ENCODE measurements at places on chromosomes 2 and 18.

DNA sequence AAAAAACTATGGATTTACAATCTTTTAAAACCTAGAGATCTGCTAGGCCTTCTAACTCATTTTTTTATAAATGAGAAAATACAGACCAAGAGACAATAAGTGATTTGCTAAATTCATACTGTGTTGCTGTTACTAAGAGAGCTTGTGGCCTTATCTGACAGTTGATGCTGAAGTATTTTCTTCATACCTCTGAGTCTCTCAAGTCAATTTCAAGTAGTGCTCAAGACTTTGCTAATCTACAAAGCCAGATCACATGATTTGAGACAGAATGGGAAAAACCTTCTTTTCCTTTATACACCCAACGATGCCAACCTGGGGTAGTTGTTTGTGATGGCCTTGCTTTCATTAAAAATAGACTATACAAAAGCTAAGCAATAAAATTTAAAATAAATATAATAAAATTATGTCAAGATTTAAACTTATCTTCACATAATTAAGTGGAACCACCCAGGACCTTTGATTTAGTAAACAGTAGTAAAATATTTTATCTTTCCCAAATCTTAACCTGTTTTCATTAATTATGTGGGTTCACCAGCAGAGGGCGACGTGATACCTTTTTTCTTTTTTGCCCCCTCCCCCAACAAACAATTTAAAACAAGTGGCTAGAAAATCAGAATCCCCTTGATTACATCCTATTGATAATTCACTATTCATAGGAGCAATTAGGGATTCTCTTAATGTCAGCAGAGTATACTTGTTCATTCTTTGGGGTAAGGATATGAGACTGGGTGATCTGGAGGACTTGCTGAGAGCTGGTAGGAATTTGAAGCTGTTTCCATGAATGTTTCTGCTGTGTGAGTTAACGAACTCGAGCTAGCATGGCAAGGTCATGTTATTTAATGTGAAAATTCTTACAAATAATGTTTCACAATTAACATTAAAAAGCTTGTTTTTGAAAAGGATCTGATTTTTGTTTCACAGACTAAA, 49.6 kb upstream of the SLC5A7 start:
- H3K27me3 ChIP-seq: no peaks in the 10 kb centered on the region
- H3K36me3 ChIP-seq: no peaks in the 10 kb centered on the region
- no peaks in the 10 kb centered on the region for H3K4me1 ChIP-seq
- no peak overlapping the region for H3K27ac ChIP-seq

- no peaks in the 10 kb centered on the region for H3K27me3 ChIP-seq
- H3K4me1 ChIP-seq: no peaks in the 10 kb centered on the region
- H3K4me3 ChIP-seq: no peak overlapping the region
- no peak overlapping the region for H3K27ac ChIP-seq
- no peaks in the 10 kb centered on the region for H3K36me3 ChIP-seq
Measured at GRCh38 chr18:79504034-79504433, 108.3 kb downstream of the NFATC1 start.

DNA sequence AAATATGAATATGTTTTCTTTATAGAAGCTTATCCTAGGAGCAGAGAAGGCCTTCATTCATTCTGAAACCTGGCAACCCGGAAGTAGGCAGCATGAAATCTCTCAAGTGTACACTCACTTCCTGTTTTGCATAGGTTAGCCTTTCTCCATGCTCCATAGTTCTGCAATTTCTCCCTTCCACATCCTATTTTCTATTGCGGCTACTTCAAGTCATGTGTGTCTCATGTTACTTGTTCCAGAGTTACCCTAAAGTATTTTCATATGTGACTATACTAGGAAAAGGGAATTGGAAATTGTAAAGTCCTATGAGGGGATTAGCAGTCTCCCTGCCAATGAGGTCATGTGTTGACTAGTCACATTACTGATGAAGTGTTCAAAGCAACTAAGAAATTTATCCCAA, 320.6 kb downstream of the NCKAP5 start:
- no peak overlapping the region for H3K4me3 ChIP-seq
- no peaks in the 10 kb centered on the region for H3K27me3 ChIP-seq
- H3K36me3 ChIP-seq: no peaks in the 10 kb centered on the region
- H3K4me1 ChIP-seq: no peaks in the 10 kb centered on the region

DNA sequence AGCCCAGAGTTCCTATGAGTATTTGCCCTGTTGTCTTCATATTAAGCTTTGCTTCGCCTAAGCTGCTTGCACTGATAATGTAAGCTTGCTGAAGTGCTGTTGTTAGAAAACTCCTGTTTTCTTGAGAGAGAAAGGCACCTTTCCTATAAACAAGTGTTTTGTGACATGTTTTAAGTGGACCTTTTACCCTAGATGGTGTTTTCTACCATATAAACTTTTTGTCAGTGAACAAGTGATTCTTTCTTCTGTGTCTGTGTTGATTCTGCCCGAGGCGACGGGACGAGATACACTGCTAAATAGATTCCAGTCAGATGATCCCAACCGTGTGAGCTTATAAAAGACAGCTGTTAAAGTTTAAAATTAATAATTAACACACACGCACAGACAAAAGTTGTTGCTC, 24.1 kb downstream of the CABLES1 start:
- H3K27me3 ChIP-seq: no peaks in the 10 kb centered on the region
- peaks cover 1% of the 10 kb centered on the region for H3K36me3 ChIP-seq
- H3K4me1 ChIP-seq: peaks cover 10% of the 10 kb centered on the region
- no peak for DNase-seq
- H3K27ac ChIP-seq: no peak overlapping the region

DNA sequence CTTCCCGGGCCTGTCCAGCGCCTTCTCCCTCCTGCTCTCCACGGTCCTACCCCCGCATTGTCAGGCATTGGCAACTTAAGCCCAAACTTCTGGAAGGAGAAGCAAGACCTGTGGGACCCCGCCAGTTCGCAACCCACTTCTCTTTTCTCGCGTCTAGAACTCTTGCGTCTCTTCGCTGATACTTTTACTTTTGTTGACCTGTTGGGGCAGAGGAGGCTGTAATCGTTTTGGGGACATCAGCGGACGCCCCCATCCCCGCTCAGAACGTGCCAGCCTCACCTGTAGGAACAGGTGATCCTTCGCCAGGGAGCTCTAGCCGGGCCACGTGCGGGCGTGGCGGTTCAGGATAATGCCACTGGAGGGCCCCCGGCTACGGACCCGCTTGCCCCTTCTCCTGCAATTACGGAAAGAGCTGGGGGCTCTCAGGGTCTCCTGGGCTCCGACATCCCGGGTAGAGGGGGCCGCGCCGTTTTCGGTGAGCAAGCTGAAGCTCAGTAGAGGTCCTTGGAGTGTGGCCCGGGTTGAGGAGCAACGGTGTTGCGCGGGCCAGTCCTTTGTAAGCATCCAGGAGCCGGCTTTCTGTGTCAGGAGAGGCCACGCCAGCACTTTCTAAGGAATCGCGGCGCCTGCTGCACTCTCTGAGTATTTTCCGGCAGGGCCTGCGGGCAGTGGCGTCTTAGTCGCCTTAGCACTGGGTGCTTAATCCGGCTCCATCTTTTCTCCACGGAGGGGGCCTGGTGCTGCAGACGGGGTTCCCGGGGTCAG, 1.6 kb downstream of the MTCL1 start:
- no peaks in the 10 kb centered on the region for H3K27me3 ChIP-seq
- peaks cover 17% of the 10 kb centered on the region for H3K4me1 ChIP-seq
- peak overlapping the region; percentile 67 for H3K4me3 ChIP-seq

- no peaks in the 10 kb centered on the region for H3K27me3 ChIP-seq
- peaks cover 10% of the 10 kb centered on the region for H3K4me1 ChIP-seq
- peak overlapping the region; percentile 85 for H3K27ac ChIP-seq
- no peak overlapping the region for H3K4me3 ChIP-seq
Measured at GRCh38 chr2:20093263-20094141, 42.1 kb upstream of the LAPTM4A start.

DNA sequence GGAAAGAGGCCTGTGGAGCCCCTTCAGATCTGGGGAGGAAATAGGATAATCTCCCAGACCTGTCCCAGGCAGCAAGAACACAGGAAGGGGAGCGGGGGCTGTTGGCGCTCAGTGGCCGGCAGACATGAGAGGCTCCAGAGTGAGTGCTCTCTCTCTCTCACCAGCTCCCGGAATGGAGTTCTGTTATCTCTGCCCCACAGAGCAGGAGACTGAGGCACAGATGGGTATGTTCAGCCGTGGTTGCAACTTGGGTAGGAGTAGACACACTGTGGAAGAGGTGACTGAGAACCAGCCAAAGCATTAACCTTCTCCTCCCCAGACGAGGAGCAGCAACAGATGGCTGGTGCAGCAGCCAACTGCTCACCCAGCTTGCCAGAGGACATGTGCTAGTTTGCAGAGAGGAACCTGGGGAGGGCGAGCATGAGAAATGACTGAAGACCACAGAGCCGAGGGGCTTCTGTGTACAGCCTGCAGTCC, 82.0 kb downstream of the NRP2 start:
- no peaks in the 10 kb centered on the region for H3K36me3 ChIP-seq
- H3K4me3 ChIP-seq: no peak overlapping the region
- H3K27me3 ChIP-seq: no peaks in the 10 kb centered on the region
- peaks cover 6% of the 10 kb centered on the region for H3K4me1 ChIP-seq
- H3K27ac ChIP-seq: no peak overlapping the region

- no peaks in the 10 kb centered on the region for H3K36me3 ChIP-seq
- no peak overlapping the region for H3K4me3 ChIP-seq
- H3K4me1 ChIP-seq: peaks cover 33% of the 10 kb centered on the region
Measured at GRCh38 chr2:11387100-11387390, 42.6 kb upstream of the ROCK2 start.

GRCh38 chr2:156883804-156884203, 373.7 kb upstream of the GALNT5 start:
- H3K4me3 ChIP-seq: no peak overlapping the region
- no peaks in the 10 kb centered on the region for H3K4me1 ChIP-seq
- H3K27ac ChIP-seq: no peak overlapping the region
- H3K36me3 ChIP-seq: no peaks in the 10 kb centered on the region
- H3K27me3 ChIP-seq: no peaks in the 10 kb centered on the region

GRCh38 chr2:219245899-219246230, 586 bp downstream of the STK16 start:
- peak overlapping the region; percentile 90 for H3K27ac ChIP-seq
- no peak for DNase-seq
- no peaks in the 10 kb centered on the region for H3K27me3 ChIP-seq
- H3K4me1 ChIP-seq: peaks cover 33% of the 10 kb centered on the region
- no peaks in the 10 kb centered on the region for H3K36me3 ChIP-seq
- peak overlapping the region; percentile 73 for H3K4me3 ChIP-seq

GRCh38 chr2:224894356-224894755, 147.9 kb downstream of the DOCK10 start:
- no peaks in the 10 kb centered on the region for H3K4me1 ChIP-seq
- H3K36me3 ChIP-seq: no peaks in the 10 kb centered on the region
- no peak overlapping the region for H3K4me3 ChIP-seq
- H3K27ac ChIP-seq: no peak overlapping the region
- H3K27me3 ChIP-seq: no peaks in the 10 kb centered on the region

DNA sequence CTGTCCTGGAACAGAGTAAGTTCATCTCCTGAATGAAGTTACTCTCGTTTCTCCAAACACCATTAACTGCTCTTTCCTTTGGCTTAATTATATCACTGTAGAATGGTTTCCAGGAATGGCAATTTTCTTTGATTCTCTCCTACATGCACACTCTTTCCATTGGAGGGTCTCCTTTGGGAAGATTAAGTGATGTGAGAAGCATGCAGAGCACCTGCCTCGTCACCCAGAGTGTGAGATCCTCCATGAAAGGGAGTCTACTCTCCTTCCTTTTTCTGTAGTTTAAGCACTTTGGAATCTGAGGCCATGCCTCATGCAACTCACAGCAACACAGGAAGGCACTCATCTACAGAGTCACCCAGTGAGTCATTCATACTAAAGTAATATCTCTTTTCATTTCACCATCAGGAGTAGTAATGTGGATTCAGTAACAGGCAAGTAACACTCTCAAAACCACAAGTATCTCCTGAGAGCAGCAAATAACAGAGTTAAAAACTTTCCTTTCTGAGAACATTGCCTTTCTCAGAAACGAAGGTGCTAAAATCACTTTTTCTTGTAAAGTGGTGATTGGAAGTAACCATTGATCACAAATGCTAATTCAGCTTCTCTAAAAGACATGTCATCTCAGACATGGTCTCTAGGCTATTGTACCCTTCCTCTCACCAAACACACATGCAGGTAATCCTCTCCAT, 52.8 kb upstream of the IL1RL1 start:
- H3K4me1 ChIP-seq: peaks cover 15% of the 10 kb centered on the region
- DNase-seq: no peak
- no peaks in the 10 kb centered on the region for H3K27me3 ChIP-seq
- H3K27ac ChIP-seq: no peak overlapping the region
- no peaks in the 10 kb centered on the region for H3K36me3 ChIP-seq

DNA sequence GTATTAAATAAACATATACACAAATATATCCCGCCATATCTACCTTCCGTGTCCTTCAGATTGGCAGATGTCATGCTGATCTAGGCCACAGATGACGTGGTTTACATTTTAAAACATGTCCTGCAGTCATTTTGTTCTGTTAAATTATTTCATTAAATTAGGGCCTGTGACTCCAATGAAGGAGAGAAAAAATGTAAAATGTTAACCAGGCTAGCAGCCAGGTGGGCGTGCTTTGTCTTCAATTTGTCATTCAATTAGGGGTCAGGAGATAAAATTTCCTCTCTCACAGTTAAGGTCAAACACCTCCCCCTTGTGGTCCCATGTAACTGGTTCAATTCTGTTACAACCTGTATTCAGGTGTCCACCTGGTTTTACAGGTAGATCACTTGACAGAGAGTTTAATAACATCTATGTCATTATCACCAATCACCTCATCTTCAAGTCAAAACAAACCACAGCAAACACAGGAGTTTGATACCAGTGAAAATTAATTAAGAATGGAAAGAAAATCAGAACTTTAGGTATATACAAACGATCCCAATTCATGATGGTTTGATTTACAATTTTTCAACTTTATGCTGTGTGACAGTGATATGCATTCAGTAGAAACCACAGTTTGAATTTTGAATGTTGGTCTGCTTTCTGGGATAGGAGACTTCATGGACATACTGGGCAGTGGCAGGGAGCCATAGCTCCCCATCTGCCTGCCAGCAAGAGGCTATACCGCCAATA, 339.4 kb downstream of the CMPK2 start:
- H3K36me3 ChIP-seq: no peaks in the 10 kb centered on the region
- H3K27ac ChIP-seq: no peak overlapping the region
